Naive thymus-derived CD4-positive, alpha-beta T cell (primary cell): ENCODE measurements at places on chromosomes 7 and 10. TPM values are rescaled to one million over a fixed set of nuclear protein-coding genes. Genes with fewer than 3 reads are reported as not detected.

- DNase-seq, result no peak
- H3K27ac ChIP-seq, result no peak overlapping the region
- H3K4me1 ChIP-seq, result no peaks in the 10 kb centered on the region
- no peak overlapping the region for H3K4me3 ChIP-seq
- H3K36me3 ChIP-seq, result no peaks in the 10 kb centered on the region
Observed at GRCh38 chr10:36114141-36114540, 472.0 kb upstream of the FZD8 start.

DNA sequence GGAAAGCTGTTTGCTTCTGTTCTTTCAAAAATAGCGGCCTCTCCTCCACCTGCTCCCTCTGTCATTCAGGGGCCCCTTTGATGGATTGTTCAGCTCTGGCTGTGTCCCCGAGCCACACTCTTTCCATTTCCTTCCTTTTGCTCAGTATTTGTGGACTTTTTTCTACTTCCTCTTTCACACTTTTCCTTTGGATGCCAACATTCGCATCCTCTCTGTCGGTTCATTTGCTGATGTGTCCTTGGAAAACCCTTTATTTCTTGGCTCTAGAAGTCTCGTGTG is 11.7 kb upstream of the PWWP2B start:
- no peak for DNase-seq
- H3K36me3 ChIP-seq, result no peaks in the 10 kb centered on the region
- H3K4me1 ChIP-seq, result peaks cover 6% of the 10 kb centered on the region
- H3K4me3 ChIP-seq, result no peak overlapping the region

CYP17A1 gene
- total RNA-seq, result not detected

GRCh38 chr7:106795084-106795876 is 69.8 kb upstream of the PIK3CG start:
- H3K36me3 ChIP-seq, result no peaks in the 10 kb centered on the region
- no peaks in the 10 kb centered on the region for H3K4me1 ChIP-seq
- no peak for DNase-seq

TSPAN12 gene
- total RNA-seq, result not detected

GRCh38 chr7:132055336-132056120 is 499.1 kb upstream of the PODXL start:
- H3K27ac ChIP-seq, result no peak overlapping the region
- no peak overlapping the region for H3K4me3 ChIP-seq
- no peaks in the 10 kb centered on the region for H3K4me1 ChIP-seq
- no peaks in the 10 kb centered on the region for H3K27me3 ChIP-seq
- H3K36me3 ChIP-seq, result no peaks in the 10 kb centered on the region
- no peak for DNase-seq

GRCh38 chr7:40747856-40748255 is 613.1 kb downstream of the SUGCT start:
- H3K36me3 ChIP-seq, result no peaks in the 10 kb centered on the region
- H3K4me1 ChIP-seq, result no peaks in the 10 kb centered on the region
- H3K4me3 ChIP-seq, result no peak overlapping the region
- H3K27ac ChIP-seq, result no peak overlapping the region
- no peaks in the 10 kb centered on the region for H3K27me3 ChIP-seq
- no peak for DNase-seq

DNA sequence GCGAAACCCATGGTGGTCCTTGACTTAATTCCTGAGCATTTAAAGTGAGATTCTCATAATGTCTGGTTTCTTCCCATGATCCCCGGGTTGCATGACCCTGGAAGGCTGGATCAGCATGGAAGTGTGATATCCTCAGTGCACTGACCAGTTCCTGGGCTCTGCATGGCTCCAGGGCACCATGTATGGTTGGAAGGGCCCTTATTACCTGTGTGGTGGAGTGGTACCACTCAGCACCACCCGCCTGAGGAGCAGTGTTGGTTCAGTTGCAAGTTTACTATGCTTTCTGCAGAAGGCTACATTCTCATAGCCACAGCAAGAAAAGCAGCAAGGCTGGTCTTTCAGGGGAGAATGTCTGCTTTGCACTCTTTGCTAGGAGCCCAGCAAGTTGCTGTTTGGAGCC is 325.7 kb upstream of the MKI67 start:
- H3K4me1 ChIP-seq, result no peaks in the 10 kb centered on the region
- DNase-seq, result no peak
- H3K4me3 ChIP-seq, result no peak overlapping the region
- H3K36me3 ChIP-seq, result no peaks in the 10 kb centered on the region
- no peak overlapping the region for H3K27ac ChIP-seq

WNT8B gene
- 0.23 and 0.44 TPM in 2 replicates for total RNA-seq

DNA sequence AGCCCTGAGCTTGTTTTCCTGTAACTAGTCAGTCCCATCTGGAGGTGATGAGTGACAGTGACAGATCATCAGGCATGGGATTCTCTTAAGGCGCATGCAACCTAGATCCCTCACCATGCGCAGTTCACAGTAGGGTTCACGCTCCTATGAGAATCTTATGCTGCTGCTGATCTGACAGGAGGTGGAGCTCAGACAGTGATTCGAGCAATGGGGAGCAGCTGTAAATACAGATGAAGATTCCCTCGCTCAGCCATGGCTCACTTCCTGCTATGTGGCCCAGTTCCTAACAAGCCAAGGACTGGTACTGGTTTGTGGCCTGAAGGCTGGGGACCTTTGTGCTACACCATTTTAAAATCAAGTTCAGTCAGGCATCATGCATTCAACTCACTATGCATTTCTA is 221.7 kb downstream of the KIAA1217 start:
- H3K27ac ChIP-seq, result no peak overlapping the region
- no peaks in the 10 kb centered on the region for H3K27me3 ChIP-seq
- H3K4me3 ChIP-seq, result no peak overlapping the region

DNA sequence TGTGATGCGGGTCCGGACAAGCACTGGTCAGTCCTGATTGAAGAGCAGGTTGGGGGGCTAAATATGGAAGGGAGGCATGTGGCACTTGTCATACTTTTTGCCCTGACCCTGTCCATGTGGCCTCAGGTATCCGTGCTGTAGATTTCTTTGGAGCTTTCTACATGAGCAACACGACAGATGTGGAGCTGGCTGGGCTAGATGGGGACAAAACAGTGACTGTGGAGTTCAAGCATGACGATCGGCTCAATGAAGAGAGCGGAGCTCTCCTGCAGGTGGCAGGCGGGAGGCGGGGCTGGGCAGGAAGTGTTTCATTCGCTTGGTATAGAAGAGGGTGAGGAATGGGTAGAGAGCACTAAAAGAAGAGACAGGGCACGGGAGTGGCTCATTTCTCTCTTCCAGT is 13.0 kb upstream of the CHCHD1 start:
- H3K4me3 ChIP-seq, result no peak overlapping the region
- peak overlapping the region; percentile 25 for H3K27ac ChIP-seq
- H3K27me3 ChIP-seq, result no peaks in the 10 kb centered on the region
- peaks cover 54% of the 10 kb centered on the region for H3K36me3 ChIP-seq
- DNase-seq, result peak; percentile 66

DNA sequence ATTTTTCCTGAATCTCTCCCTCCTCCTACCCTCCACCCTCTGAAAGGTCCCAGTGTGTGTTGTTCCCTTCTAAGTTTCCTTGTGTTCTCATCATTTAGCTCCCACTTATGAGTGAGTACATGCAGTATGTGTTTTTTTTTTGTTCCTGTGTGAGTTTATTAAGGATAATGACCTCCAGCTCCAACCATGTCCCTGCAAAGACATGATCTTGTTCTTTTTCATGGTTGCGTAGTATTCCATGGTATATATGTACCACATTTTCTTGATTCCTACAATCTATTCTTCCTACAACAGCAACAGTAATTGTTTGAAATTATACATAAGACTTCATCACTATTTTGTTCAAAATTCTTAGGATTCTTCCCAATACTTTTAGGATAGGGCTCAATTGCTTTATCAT is 1117.8 kb downstream of the GATA3 start:
- no peak for DNase-seq
- no peaks in the 10 kb centered on the region for H3K4me1 ChIP-seq
- H3K27me3 ChIP-seq, result no peaks in the 10 kb centered on the region
- H3K36me3 ChIP-seq, result no peaks in the 10 kb centered on the region
- no peak overlapping the region for H3K27ac ChIP-seq

PDE6C gene
- total RNA-seq, result not detected

NPSR1 gene
- total RNA-seq, result not detected

GRCh38 chr7:151883857-151884256 is 6.9 kb upstream of the PRKAG2 start:
- H3K4me3 ChIP-seq, result no peak overlapping the region
- H3K27ac ChIP-seq, result no peak overlapping the region
- H3K27me3 ChIP-seq, result no peaks in the 10 kb centered on the region
- H3K36me3 ChIP-seq, result no peaks in the 10 kb centered on the region
- H3K4me1 ChIP-seq, result no peaks in the 10 kb centered on the region

DNA sequence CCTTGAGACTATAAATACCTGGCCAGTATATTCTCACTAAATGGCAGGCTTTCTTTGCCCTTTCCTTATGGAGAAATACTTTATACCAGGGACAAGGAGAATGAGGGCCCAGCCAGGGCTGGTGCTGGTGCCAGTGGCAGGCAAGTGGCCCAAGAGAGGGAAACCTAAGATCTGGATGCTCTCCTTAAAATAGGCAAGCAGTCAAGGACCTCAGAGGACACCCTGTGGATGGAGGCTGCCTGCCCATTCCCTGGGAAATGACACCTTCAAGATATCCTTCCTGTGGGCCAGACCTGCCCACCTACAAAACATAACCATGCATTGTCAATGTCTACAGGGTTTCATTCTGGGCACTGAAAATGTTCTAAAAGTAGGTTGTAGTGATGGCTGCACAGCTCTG is 29.1 kb downstream of the POLR3A start:
- H3K27me3 ChIP-seq, result no peaks in the 10 kb centered on the region
- no peak overlapping the region for H3K4me3 ChIP-seq
- no peak overlapping the region for H3K27ac ChIP-seq

CAMK1D gene
- 12.5 and 12.6 TPM in 2 replicates for total RNA-seq

DNA sequence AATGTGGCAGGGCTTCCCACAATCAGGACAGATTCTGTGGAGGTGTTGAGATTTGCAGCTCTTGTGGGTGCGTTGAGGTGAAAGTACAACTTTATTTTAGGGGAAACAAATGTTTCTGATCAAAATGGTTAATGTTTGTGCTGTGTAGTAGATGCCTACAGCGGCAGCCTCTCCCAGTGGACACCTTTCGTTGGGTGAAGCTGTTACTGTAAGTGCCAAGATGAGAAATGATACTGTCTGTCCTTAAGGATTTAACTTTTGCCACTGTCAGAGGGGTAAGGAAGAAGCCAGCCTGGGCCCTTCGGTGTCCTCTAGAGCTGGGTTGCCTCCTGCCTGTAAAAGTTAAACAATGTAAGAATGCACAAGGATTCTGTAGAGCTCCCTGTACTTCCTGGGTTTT is 27.9 kb downstream of the DOCK1 start:
- H3K27ac ChIP-seq, result no peak overlapping the region
- no peaks in the 10 kb centered on the region for H3K27me3 ChIP-seq
- DNase-seq, result no peak
- H3K4me1 ChIP-seq, result no peaks in the 10 kb centered on the region

DNA sequence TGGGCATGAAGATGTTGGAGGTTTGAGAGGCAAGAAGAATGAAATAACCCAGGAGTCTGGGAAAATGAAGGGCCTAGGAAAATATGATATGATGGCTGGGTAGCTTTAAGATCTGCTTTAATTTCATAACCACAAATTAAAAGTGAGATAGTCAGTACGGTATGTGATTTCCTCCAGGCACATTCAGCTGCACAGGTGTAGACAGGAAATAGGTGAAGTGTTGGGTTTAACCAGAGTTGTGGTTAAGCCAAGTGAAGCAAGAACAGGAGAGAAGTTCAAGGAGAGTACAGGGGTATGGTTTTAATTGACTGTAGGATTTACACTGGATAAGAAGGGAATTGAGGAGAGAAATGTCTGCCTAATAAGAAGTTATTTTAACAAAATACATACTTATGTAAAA is 2.6 kb downstream of the PNLIPRP3 start:
- DNase-seq, result no peak
- no peaks in the 10 kb centered on the region for H3K27me3 ChIP-seq
- H3K36me3 ChIP-seq, result no peaks in the 10 kb centered on the region

GRCh38 chr10:103470761-103471653 is 8.0 kb downstream of the CALHM3 start:
- peak overlapping the region; percentile 24 for H3K4me3 ChIP-seq
- H3K27ac ChIP-seq, result peak overlapping the region; percentile 9
- peak; percentile 11 for DNase-seq
- H3K36me3 ChIP-seq, result no peaks in the 10 kb centered on the region

DNA sequence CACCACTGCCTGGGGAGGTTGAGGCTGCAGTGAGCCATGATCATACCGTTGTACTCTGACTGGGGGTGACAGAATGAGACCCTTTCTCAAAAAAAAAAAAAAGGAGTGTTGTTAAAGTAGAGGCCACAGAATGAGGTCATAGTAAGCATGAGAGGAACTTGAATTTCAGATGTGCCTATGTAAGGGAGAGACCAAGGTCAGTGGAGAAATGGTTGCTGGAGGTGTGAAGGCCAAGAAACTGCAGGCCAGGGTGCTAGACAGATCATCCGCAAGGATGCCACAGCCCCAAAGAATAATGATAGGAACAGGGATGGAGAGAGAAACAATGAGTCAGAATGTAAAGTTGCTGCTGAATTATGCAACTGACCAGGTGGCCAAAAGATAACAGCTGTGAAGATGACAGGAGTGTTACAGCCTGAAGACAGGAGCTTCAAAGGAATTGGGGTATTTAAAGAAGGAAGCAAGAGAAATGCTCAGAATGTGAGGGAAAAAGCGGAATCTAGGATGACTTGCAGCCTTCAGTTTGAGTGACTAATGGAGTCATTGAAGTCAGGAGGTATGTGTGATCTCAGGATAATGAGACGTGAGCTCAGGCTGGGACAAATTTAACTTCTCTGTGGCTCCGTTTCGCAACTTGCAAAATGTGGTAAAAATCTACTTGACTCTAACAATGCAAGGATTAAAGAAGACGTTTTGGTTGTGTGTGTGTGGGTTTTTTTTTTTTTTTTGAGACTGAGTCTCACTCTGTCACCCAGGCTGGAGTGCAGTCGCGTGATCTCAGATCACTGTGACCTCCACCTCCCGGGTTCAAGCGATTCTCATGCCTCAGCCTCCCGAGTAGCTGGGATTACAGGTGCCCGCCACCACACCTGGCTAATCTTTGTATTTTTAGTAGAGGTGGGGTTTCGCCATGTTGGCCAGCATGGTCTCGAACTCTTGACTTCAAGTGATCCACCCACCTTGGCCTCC is 22.2 kb downstream of the TYW1B start:
- no peaks in the 10 kb centered on the region for H3K4me1 ChIP-seq
- H3K36me3 ChIP-seq, result no peaks in the 10 kb centered on the region
- no peak for DNase-seq
- H3K27ac ChIP-seq, result no peak overlapping the region
- H3K4me3 ChIP-seq, result no peak overlapping the region

DNA sequence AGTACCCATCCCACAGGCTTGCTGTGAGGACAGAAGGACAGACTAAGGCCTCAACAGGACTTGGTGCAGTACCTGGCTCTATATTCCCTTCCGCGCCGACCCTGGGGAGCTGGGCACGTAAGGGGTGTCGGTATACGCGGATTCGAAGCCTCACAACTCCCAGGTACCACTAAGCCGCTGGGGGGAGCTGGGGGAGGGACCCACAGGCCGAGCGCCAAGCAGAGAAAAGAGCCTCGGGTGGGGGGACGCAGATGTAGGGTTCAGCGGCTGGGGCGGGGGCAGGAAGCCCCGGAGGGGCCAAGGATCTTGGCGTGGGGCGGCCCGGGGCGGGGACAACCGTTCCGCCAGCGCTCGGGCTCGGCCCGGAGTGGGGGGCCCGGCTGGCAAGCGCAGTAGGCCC is 126.4 kb upstream of the ZNF746 start:
- H3K4me3 ChIP-seq, result peak overlapping the region; percentile 88
- H3K27me3 ChIP-seq, result no peaks in the 10 kb centered on the region
- DNase-seq, result peak; percentile 56
- H3K27ac ChIP-seq, result peak overlapping the region; percentile 80
- H3K4me1 ChIP-seq, result peaks cover 37% of the 10 kb centered on the region

GRCh38 chr10:75639736-75640135 is 208.3 kb downstream of the LRMDA start:
- DNase-seq, result no peak
- no peak overlapping the region for H3K4me3 ChIP-seq
- H3K36me3 ChIP-seq, result no peaks in the 10 kb centered on the region
- no peak overlapping the region for H3K27ac ChIP-seq
